Stimulated activated CD4-positive, alpha-beta T cell treated with anti-CD3 and anti-CD28 coated beads, Interleukin-4, amount 100 ng/mL, for 1 hour (primary cell): ENCODE measurements at places on chromosomes 5 and 9.

GRCh38 chr9:104276709-104277245 is 182.7 kb downstream of the SMC2 start:
- no peak for DNase-seq

DNA sequence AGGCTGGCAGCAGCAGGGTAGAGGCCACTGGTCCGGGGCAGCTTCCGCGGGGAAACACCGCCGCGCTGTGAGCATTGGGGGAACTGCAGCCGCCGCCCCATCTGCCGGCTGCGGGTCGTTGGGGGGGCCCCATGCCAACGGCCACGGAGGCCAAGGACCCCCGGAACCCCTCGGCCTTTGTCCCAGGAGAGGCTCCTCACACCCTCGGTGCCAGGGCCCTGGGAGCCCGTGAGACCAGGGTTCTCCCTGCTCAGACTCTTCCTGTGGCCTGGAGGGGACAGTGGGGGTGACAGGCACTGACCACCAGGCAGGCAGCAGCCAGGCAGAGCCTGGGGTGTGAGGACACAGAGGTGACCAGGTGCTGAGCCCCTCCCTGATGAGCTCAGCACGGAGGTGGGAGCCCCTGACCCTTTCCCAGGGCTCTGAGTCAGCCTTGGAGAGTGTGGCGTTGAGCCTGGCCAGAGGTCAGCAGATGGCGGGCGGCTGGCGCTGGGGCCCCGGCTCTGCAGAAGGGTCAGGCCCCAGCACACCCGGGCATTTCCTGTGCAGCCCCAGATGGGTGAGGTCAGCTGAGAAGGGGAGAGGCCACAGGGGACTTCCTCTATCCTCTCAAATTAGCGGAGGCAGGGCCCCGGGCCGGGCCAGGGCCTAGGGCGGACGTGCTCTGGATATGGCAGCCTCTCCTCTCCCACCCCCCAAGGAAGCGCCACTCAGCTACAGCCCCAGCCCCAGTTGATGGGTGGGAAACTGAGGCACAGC is 17.9 kb upstream of the EGFL7 start:
- peak; percentile 77 for DNase-seq

GRCh38 chr5:7714119-7714518 is 136.8 kb downstream of the CFAP90 start:
- no peak for DNase-seq

DNA sequence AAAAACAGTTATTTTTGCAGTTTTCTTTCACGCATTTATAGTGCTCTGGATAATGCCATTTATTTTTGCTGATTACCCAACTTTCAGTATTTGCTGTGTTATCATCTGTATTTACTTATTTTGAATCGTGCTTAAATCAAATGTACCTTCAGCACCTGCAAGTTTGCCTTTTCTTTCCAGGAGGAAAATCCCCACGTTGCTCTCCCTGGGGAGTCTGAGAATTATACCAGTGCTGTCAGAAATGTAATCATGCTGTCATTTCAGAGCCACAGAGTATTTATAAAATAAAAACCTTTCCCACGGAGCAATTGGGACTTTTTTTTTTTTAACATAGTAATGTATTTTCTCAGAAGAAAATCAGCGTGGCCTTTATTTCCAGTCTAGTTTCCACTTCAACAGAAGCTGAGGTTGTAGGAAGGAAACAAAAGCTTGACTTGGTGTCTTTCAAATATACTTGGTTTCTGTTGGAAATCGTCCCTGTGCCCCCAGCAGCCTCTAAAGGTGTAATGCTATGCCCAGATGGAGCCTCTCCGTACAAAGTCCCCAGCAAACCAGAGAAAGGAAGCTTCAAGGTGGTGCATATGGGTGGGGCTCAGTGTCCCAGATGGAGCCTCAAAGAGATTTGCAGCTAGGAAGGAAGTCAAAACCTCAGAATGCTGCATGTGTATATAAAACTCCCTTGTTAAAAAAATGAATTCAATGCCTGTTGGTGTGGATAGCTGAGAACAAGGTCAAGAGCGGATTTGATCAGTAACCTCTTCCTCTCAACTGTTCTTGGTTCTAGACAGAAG is 2.1 kb downstream of the GPR150 start:
- DNase-seq, result no peak

DNA sequence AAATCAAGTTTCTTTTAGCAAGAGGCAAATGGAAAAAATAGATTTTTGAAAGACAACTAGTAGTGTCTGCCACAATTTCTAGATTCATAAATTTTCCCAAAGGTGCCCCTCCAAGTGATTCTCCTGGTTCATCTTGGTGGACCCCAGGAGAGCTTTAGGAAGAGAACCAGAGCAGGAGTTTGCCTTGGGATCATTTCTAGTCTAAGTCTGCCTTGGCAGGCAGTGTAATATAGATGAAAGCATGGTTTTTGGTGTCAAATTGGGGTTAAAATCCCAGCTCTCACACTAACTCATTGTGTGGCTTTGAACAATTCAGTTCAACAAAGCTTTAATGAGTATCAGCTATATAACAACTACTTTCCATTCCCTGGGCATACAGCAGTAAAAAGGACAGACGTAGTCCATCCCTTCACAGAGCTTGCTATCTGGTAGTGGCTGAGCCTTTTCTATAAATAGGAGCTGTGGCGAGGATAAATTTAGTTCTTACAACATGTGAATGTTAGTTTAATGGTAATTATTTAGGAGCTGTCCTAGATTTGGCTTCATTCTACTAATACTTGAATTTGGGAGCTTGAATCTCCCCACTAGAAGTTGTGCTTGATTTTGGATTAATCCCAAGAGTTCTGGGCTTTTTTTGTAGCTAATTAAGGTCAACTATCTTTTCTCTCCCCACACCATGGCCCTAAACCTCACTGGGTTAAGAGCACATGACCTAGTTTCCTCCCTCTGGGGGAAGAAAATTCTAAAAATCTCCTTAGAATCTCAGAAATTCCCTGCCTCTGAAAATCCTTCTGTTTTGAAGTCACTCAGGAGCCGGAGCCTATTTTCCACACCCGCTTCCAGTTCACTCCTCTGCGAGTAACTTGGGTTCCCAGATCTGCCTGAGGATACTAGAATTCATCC is 197.8 kb downstream of the PCSK1 start:
- no peak for DNase-seq

GRCh38 chr9:92373167-92373566 is 31.2 kb downstream of the OGN start:
- DNase-seq, result no peak

GRCh38 chr9:136079916-136080246 is 15.2 kb downstream of the NACC2 start:
- DNase-seq, result no peak

GRCh38 chr5:14855366-14855765 is 16.2 kb downstream of the ANKH start:
- DNase-seq, result no peak

GRCh38 chr9:135608294-135608998 is 30.9 kb downstream of the GLT6D1 start:
- DNase-seq, result no peak

GRCh38 chr5:180238631-180239030 is 29.6 kb upstream of the RASGEF1C start:
- no peak for DNase-seq

DNA sequence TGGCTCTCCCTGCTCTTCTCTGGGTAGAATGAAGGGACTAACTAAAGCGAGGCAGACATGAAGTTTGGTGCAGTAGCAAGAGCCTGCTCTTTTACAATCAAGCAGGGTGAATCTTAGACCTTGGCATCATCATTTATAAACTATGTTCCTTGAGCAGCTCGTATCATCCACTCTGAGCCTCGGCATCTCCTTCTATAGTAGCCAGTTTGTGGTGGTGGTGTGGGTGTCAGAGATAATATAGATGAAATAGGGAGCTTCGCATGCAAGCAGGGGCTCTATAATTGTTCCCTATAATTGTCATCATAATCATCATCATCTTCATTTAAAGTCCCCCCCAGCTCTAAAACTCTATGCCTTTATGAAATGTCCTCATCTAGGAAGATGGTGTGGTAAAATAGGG is 72.5 kb upstream of the SAP30L start:
- DNase-seq, result no peak

- DNase-seq, result no peak
Observed at GRCh38 chr5:58239045-58239444, 220.8 kb downstream of the PLK2 start.

DNA sequence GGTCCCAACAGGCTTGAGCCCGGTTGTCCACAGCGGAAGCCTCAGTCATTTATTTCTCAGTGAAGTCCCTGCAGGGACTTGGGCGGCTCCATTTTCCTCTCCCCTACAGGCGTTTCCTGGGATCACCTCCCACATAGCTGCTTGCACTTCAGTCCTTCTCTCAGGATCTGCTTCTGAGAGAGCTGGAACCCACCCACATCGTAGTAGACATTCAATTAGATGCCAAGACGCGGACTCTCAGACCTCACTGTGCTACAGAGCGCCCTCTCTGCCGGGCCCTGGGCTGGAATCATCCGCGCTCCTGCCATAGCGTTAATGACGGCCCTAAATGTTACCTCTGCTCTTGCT is 54.0 kb upstream of the ROR2 start:
- DNase-seq, result no peak

GRCh38 chr9:90802386-90802985 is 867 bp downstream of the SYK start:
- no peak for DNase-seq
